ENCODE measurements at places on chromosomes 7 and 10.

DNA sequence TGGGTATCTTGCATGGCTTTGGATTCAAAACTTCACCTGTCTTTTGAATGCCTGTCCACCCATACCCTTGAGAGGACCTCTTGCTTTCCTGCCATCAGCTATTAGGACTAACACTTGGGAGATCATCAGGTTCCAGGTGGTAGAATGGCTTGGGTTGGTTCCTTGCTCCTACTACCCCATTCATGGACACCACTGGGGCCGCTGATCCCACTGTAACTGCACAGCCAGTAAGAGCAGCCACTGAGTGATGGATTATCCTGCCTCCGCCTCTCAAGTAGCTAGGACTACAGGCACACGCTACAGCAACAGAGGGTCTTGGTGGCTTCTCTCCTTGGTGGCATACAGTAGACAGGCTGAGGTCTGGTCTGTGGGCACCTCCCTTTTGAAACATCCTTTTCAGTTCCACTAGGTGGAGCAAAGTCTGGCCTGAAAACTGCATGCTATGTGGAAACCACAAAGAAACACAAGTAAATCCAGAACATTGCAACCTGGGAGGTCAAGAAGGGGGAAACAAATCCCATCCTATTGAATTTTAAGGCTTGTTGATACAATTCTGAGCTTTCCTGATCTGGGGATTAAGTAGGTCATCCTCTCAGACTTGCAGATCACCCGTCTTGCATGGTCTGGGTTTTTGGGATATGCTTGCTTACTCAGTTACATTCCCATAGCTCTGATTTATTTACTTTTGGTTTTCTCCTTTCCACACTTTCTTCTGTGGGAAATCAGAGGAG lies 9.4 kb downstream of the WBP1L start:
- no peak overlapping the region for H3K4me3 ChIP-seq
- no peak for DNase-seq

- no peak overlapping the region for H3K4me3 ChIP-seq
- DNase-seq: no peak
- H3K27ac ChIP-seq: no peak overlapping the region
- H3K4me1 ChIP-seq: peaks cover 63% of the 10 kb centered on the region
- H3K36me3 ChIP-seq: peaks cover 2% of the 10 kb centered on the region
Measured at GRCh38 chr7:30303312-30304039, 19.1 kb downstream of the ZNRF2 start.

DNA sequence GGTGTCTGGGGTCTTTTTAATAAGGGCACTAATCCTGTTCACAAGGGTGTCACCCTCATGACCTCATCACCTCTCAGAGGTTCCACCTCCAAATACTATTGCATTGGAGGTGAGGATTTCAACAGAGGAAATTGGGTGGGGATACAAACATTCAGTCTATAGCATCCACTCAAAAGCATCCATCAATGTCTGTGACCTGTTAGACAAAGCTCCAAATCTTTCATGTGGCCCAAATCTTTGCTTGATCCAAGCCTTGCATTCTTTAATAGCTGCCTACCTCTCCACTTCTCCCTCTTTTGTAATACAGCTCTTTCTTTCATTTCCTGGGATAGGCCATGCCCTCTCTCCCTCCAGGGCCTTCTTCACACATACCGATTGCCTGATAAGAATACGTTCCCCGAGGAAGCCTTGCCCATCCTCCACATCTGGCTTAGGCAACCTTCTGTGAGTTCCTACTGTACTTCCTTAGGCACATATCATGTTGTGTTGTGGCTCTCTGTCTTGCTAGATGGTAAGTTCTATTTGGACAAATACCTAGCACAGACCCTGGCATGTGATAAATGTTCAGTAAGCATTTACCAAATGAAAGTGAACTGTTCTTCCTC lies 66.1 kb downstream of the CREM start:
- DNase-seq: no peak
- no peaks in the 10 kb centered on the region for H3K27me3 ChIP-seq
- H3K4me3 ChIP-seq: no peak overlapping the region
- peaks cover 18% of the 10 kb centered on the region for H3K4me1 ChIP-seq
- peak overlapping the region; percentile 81 for H3K27ac ChIP-seq

DNA sequence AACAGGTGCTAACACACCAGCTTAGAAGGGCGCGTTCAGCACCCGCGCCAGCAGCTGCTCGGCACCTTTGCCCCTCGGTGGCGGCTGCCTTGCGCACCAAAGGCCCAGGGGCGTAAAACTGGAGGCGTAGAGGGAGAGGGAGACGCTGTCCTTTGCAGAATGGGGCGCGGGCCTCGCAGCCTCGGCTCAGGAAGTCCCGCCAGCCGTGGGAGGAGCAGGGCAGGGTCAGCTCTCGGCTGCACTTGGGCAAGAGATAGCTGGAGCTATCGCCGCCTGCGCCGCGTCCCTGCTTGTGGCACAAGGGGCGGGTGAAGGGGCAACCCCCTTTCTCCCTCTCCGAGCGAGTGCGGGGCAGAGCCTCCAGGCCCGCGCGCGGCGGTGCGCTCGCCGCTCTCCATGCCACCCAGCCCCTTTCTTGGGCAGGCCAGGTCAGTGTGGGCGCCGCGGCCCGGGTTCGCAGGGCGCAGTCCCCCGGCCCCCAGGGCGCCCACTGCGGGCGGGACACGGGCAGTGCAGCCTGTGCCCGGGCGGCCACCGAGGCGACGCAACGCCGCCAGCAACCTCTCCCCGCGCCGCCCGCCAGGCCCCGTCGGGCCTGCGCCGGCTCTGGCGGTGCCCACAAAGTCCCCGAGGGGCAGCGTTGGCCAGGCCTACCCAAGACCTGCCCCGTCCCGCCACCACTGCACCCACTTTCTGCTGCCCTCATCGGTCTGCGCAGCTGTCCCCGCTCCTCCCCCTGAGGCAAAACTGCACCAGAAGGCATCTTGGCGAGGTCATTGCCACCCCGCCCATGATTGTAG lies 4.1 kb downstream of the NEUROD6 start:
- DNase-seq: no peak
- H3K36me3 ChIP-seq: peaks cover 5% of the 10 kb centered on the region
- no peaks in the 10 kb centered on the region for H3K27me3 ChIP-seq
- H3K4me3 ChIP-seq: no peak overlapping the region

DNA sequence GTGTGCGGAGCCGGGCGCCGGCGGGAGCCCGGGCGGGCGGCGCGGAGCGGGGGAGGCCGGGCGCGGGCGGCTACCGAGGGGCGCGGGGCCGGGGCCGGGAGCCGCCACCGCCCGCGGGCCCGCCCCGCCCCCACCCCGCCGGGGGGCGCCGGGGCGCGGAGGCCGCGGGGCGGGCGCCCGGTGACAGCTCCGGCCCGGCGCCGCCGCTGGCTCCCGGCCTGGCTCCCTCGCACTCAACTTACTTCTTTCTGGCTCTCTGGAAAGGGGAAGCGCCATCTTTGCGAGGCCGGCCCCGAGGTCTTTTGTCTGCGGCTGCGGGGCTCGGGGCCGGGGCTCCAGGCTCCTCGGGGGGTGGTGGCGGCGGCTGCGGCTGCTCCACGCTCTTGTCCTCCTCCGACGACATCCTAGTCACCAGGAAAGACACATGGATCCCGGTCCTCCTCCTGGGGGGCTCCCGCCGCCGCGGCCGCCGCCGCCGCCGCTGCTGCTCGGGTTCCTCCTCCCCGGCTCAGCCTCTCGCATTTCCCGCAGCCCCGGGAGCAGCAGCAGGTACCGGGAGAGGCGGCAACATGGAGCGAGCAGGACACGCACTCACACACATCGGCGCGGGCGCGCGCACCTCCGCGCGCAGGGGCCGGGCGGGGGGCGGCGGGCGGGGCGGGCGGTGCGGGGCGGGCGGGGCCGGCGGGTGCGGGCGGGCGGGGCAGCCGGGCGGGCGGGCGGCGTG lies at the start of gene KMT2C:
Gene KMT2C (minus strand): TSS at position 620 of the 727 bp plus-strand sequence. CDS start 217 bp downstream, at position 403.
- peaks cover 24% of the 10 kb centered on the region for H3K4me1 ChIP-seq
- H3K27ac ChIP-seq: peak within 1 kb of the TSS; percentile 94
- no peaks in the 10 kb centered on the region for H3K27me3 ChIP-seq
- DNase-seq: peak; percentile 21
- H3K36me3 ChIP-seq: peaks cover 19% of the 10 kb centered on the region

GRCh38 chr7:158424011-158424410 lies 163.6 kb downstream of the PTPRN2 start:
- no peak overlapping the region for H3K4me3 ChIP-seq
- no peak overlapping the region for H3K27ac ChIP-seq
- no peaks in the 10 kb centered on the region for H3K4me1 ChIP-seq
- no peak for DNase-seq

- H3K27ac ChIP-seq: no peak overlapping the region
- no peaks in the 10 kb centered on the region for H3K4me1 ChIP-seq
- H3K4me3 ChIP-seq: no peak overlapping the region
- peaks cover 5% of the 10 kb centered on the region for H3K27me3 ChIP-seq
- DNase-seq: no peak
Measured at GRCh38 chr7:30659312-30659711, 22.9 kb downstream of the CRHR2 start.

DNA sequence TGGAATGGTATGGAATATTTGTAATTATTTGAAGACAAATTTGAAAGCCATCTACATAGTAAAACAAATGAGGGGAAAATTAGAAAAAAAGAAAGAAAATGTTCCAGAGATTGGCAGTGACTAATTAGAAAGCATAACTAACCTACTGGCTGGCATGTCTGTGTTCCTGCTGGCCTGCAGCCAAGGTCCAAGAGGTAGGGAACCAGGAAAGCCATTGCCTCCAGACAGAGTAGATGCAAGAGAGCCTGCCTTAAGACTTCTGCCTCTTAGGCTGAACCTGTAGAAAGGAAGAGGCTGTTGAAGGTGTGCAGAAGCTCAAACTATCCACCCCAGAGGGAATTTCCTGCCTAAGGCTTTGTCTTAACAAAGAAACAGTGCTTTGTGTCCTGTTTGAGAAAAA lies 982.0 kb downstream of the SORCS1 start:
- H3K27ac ChIP-seq: no peak overlapping the region
- no peaks in the 10 kb centered on the region for H3K36me3 ChIP-seq
- no peak for DNase-seq
- no peaks in the 10 kb centered on the region for H3K27me3 ChIP-seq
- H3K4me1 ChIP-seq: no peaks in the 10 kb centered on the region

DNA sequence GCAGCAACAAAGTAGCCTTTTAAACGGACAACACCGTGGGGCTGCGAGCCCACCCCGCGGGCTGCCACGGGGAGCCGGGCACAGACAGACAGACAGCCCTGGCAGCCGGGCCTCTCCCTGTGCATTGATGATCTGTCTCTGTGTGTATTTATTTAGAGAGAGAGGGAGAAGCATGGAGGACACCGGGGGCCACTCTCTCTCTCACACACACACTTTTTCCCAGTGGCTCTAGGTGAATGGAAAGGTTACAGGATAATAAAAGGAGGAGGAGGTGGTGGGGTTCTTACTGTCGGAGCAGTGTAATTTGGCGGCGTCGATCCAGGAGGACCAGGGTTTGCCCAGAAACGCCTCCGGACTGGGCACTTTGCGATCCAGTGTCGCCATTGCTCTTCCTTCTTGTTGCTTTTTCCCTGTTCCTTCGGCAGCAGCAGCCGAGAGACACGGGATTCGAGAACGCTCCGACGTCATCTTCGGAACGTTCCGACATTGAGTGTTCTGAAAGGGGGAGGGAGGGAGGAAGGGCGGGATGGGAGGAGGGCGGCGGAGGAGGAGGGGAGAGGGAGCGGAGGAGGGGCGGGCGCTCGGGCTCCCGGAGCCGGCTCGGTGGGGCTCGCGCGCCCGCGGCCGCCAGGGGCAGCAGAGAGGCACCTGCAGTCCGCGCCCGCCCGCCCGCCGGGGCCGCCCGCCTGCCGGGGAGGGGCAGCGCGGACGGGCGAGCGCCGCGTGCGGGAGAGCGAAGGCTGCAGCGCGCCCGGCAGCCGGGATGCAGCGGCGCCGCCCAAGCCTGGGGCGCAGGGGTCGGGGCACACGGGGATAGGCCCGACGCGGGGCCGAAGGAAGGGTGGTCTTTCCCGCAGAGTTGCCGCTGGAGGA lies at the start of gene ATXN7L1:
Gene ATXN7L1 (minus strand): TSS at position 509 of the 873 bp plus-strand sequence. CDS start 41 bp downstream, at position 468.
- peak within 1 kb of the TSS; percentile 94 for H3K4me3 ChIP-seq
- DNase-seq: peak; percentile 87
- peak within 1 kb of the TSS; percentile 94 for H3K27ac ChIP-seq
- H3K4me1 ChIP-seq: peaks cover 24% of the 10 kb centered on the region
- peaks cover 4% of the 10 kb centered on the region for H3K36me3 ChIP-seq
- no peaks in the 10 kb centered on the region for H3K27me3 ChIP-seq

GRCh38 chr10:50373821-50374501 lies 122.6 kb upstream of the ASAH2 start:
- peaks cover 16% of the 10 kb centered on the region for H3K4me1 ChIP-seq
- H3K36me3 ChIP-seq: peaks cover 3% of the 10 kb centered on the region
- no peak overlapping the region for H3K27ac ChIP-seq
- no peaks in the 10 kb centered on the region for H3K27me3 ChIP-seq
- no peak for DNase-seq

DNA sequence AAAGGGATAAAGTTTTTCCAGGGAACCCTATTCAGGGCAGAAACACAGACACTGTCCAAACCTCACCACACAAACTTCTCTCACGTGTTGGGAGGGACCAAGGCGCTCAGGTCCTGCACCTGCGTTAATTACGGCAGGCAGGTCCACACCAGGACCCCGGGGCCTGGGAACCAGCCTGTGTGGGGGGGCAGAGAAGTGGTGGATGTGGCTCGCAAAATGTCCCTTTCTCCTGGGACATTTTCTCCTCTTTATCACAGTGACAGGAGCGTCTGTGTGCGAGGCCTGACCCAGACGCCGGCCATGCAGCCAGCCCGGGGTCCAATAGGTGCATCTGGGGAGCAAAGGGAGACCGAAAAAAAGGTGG lies 73.4 kb upstream of the ZNF722 start:
- peak overlapping the region; percentile 97 for H3K4me3 ChIP-seq
- peaks cover 10% of the 10 kb centered on the region for H3K36me3 ChIP-seq
- DNase-seq: no peak
- no peaks in the 10 kb centered on the region for H3K27me3 ChIP-seq
- H3K27ac ChIP-seq: peak overlapping the region; percentile 95

DNA sequence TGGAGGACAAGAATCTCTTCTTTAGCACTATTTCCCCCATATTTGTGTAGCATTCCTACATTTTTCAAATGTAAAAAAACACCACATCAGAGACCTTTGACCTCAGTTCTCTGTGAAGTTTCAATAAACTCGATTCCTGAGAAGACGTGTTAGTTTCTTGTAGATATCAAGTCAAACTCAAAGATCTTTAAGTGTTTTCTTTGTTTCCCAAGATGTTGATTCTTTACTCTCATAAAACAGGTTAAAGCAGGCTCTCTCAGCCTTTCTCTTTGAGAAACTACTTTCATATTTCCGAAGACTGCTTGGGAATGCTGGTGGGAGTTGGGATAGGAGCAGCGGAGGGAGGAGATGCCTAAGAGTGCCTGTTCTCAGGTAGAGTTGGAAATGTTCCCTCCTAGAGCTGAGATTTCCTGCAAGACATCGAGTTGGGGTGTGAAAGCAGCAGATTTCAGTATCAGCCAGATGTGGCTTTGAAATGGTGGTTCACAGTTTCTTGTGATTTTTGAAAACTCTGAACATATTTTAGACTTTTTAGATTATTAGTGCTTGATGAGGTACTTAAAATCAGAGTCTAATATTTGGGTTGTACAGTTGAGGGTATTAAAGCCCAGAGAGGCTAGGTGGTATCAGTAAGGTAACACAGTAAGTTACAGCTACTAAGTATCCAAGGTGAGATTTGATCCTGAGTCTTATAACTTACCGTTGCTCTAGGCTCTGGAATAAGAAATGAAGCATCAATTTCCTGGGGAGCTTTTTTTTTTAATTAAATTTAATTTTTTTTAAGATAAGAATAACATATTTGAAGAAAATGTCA lies 13.9 kb downstream of the ADK start:
- no peaks in the 10 kb centered on the region for H3K27me3 ChIP-seq
- no peak overlapping the region for H3K27ac ChIP-seq
- H3K4me1 ChIP-seq: peaks cover 3% of the 10 kb centered on the region
- H3K4me3 ChIP-seq: no peak overlapping the region
- DNase-seq: no peak
- H3K36me3 ChIP-seq: no peaks in the 10 kb centered on the region

Data from effector memory CD8-positive, alpha-beta T cell (primary cell).